ENCODE measurements at places on chromosomes 7 and 10.

DNA sequence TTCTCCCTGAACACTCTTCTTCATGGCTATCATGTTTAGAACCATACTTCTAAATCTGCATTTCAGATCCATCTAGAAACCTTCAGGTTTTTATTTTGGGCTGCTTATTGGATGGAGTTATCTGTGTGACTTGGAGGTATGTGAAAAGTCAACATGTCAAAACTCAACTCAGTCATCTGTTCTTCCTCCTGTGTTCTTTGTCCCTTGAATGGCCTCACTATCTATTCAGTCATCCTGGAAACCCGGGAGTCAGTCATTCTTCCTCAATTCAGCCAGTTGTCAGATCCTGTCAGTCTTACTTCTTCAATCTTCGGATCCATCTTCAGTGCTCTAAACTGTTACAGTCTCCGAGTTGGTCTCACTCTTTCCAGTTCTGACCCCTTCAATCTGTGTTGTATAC, 52.2 kb downstream of the VKORC1L1 start:
- DNase-seq = no peak

DNA sequence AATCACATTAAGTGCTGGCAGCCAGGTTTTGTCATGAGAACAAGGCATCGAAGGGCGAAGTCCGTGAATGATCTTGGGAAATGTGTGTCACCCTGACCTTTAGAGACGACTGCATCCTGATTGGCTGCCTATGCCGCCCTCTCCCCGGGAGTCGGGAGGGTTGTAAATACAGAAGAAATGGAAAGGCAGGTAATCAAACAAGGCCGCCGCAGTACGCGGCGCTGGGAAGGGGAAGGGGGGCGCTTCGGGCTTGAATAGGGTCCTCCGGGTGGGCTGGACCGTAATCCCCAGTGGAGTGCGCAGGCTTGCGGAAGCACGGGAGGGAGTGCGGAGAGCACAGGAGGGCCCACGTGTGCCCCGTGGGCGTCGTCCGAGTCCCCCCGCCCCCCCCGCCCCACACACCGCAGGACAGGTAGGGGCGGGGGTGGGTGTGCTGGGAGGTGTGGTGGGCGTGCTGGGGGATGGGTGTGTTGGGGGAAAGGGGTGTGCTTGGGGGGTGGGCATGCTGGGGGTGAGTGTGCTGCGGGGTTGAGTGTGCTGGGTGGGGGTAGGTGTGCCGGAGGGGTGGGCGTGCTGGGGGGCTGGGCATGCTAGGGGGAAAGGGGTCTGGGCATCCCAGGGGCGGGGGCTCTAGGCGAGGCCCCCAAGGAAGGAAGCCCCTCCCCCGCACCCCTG, 169.4 kb downstream of the ARHGAP12 start:
- peak; percentile 82 for DNase-seq

DNA sequence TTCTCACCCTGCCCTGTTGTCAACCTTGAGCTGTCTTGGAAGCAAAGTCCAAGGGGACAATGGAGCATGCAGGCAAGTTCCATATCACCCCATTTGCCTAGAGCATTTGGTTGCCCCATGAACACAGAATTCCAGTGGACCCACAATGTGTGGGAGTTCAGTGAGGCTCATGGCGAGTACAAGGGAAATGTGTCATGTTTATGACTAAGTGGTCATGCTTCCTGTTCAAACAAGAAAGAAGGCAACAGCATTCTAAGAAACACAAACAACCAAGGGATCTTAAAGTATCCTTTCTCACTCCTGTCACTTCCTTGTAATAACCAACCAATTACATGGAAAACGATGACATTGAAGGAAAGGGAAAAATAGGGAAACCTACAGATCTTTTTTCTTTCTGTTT, 513.0 kb downstream of the INHBA start:
- DNase-seq = no peak

DNA sequence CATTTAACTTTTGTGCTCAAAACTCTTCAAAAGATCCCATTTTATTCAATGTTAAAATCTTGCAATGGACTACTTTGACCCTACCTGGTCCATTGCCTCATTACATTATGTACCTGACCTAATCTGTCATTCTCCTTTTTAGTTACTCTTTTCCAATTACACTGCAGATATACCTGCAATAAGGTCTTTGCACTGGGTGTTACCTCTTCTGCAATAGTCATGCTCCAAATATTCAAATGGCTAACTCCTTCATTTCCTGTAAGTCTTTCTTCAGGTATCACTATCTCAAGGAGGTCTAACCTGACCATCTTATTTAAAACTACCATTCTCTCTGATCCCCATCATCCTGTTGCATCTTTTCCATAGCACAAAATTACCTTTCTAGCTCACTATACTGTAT, 22.3 kb downstream of the SLC13A1 start:
- DNase-seq = no peak

DNA sequence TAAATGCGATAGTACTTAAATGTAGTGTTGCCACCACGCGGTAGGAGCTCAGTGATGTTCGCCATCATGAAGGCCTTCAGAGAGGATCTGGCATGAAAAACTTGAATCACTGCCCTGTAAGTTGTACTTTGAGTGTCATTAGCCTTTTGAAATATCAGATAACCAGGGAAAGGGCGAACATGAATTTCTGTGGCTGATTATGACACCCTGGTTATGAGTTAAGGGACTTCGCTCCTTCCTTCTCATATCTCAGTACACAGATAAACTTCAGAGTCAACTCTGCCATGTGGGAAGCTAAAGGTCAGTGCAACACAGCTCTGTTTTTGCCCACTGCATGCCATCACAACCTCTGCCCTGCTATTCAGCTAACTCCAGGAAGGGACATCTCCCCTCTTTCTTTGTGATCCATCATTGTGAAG, 8.9 kb upstream of the ACSL5 start:
- no peak for DNase-seq

DNA sequence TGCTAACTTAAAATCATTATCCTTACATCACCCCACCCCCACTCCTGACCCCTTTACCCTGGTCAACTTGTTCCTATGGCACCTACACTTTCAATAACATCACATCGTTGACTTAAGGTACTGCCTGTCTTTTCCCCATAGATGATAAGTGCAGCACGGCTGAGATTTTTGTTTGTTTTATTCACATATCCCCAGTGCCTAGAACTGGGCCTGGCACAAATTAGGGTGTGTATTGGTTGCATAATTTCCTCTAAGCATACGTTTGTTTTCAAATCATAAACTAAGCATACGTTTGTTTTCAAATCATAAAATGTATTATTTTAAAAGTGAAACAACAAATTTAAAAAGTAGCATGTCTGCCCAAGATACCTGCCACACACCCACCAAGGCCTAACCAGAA, 35.3 kb downstream of the ANXA11 start:
- DNase-seq = no peak

DNA sequence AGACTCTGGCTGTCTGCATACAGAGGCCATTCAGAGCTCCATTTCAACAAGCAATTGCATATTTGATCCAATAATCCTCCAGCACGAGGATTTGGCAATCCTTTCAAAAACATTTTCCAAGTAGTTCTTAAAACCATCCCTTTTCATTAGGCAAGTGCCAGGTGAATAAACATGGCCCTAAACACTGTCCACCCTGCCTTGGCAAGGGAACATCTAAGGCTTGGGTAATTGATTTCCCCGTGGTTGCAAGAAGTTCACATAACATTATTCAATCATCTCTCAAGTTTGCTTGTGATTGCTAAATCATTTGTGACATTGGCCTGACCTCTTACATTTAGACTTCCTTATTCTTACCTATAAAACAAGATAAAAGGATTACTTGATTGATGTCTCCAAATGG, 175.2 kb downstream of the CTTNBP2 start:
- no peak for DNase-seq

DNA sequence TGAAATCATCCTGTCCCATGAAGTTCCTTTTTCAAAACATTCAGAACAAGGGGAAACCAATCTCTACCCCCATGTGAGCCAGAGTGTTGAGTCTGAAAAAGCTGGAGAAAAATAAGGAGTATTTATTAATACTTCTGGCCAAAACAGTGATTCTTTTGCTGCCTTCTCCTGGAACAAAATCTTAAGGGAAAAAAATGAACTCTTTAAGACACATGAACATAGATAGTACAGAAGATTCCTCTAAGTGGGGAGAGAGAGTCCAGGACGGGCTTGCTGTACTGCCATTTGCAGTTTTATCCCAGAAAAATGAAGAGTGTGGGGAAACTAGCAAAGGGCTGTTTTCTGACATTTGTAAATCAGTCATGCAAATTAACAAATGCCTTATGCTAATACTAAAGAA, 173.4 kb upstream of the CELF2 start:
- no peak for DNase-seq

- no peak for DNase-seq
Measured at GRCh38 chr7:33849004-33849403, 56.3 kb upstream of the BMPER start.

DNA sequence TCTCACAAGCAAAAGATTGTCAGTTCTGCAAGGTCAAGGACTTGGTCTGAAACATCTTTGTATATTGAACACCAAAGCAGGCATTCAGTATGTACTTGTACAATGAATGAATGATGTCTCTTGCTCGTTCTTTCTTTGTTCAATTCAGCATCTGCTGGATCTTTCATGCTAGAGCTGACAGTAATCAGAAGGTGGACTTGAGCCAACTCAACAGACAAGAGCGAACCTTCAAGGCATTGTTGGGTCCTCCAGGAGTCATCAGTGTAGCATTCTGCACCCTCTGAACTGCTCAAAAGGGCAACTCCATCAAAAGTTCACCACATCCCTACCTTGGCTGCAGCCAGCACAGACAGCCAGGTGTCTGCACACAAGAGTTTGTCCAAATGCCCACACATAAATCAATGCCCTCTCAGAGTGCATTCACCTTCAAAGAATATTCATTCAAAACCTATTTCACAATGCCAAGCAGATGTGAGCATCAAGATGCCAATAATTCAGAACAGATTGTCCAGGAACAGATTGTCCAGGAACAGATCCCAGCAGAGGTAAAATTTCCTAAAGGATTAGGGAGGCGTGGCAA, 386.7 kb downstream of the CALN1 start:
- no peak for DNase-seq

DNA sequence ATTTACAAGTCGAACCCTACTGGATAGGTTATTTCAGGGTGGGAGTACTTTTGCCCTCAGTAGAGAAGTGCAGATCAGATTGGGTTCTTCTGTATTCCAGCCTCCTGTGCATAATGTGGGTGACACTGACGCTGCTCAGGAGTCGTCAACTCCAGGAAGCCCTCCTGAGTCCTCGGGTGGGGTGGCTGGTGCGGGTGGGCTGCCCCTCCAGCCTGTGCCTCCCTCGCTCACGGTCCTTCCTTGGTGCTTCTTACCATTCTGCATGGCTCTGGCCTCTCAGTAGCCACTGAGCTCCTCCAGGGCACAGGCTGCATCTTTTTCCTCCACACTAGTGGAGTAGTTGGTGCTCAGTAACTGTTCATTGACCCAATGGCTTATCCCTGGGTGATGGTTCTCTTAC, 4.3 kb downstream of the CDH23 start:
- DNase-seq = no peak

GRCh38 chr7:116367171-116367813, 132.2 kb upstream of the CAV2 start:
- DNase-seq = no peak

GRCh38 chr7:51606601-51607154, 290.1 kb upstream of the COBL start:
- no peak for DNase-seq

- DNase-seq = no peak
Measured at GRCh38 chr10:27446091-27446918, 57.8 kb upstream of the RAB18 start.

DNA sequence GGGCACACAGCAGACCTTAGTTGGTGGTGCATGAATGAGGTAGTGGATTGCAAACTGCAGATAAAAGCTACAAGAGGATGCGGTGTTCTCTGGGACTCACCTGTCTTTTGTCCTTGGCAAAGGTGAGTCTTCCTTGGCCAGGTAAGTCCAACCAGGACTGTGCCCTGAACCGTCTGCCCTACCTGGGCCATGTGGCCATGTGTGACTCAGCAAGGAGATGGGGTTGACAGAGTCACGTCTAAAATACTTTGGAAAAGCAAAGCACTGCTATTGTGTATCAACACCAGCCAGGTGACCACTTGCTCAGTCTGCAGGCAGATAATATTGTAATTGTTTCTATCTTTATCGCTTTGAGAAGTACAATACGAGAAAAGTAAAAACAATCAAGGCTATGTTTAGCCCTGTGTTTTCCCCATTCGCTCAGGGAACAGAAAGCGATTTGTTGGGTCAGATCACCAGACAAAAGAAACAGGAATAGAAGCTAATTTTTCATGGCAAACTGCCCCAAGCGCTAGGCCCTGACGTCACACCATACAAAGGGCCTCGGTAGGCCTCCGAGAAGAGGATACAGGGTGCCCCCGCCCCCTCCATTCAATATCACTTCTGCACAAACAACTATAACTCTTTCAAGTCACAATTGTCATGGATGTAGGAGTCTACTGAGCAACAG, 57.3 kb downstream of the FAM53B start:
- no peak for DNase-seq

- DNase-seq = no peak
Measured at GRCh38 chr7:2613931-2614600, 17.7 kb upstream of the TTYH3 start.

- DNase-seq = no peak
Measured at GRCh38 chr10:60778971-60779796, 906 bp downstream of the CDK1 start.

GRCh38 chr10:22433875-22434274, 88.6 kb downstream of the SPAG6 start:
- DNase-seq = no peak

GRCh38 chr7:15085366-15085765, 182.8 kb upstream of the DGKB start:
- no peak for DNase-seq

GRCh38 chr7:21253740-21254687, 173.9 kb upstream of the SP4 start:
- peak; percentile 56 for DNase-seq

GRCh38 chr7:12898620-12899019, 211.2 kb downstream of the ARL4A start:
- DNase-seq = no peak

DNA sequence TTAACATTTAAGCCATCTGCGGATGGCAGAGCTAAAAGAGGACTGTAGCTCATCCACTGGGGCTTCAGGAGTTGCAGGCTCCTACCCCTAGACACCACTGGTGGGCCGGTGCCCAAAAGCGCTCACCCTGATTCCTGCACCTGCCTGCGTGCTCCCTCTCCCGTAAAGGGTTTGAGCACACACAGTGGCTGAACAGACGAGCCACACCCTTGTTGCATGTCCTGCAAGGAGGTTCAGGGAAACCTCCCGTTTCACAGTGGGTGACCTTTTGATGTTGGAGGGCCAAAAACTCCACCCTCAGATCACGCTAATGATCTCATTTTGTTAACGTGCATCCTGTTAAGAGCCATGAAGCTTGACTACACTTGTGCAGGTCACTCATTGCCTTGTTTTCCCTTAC, 37.9 kb downstream of the SYPL1 start:
- DNase-seq = no peak

- DNase-seq = no peak
Measured at GRCh38 chr7:13407911-13408310, 581.6 kb downstream of the ETV1 start.
